ENCODE measurements at places on chromosomes 5 and 9.

DNA sequence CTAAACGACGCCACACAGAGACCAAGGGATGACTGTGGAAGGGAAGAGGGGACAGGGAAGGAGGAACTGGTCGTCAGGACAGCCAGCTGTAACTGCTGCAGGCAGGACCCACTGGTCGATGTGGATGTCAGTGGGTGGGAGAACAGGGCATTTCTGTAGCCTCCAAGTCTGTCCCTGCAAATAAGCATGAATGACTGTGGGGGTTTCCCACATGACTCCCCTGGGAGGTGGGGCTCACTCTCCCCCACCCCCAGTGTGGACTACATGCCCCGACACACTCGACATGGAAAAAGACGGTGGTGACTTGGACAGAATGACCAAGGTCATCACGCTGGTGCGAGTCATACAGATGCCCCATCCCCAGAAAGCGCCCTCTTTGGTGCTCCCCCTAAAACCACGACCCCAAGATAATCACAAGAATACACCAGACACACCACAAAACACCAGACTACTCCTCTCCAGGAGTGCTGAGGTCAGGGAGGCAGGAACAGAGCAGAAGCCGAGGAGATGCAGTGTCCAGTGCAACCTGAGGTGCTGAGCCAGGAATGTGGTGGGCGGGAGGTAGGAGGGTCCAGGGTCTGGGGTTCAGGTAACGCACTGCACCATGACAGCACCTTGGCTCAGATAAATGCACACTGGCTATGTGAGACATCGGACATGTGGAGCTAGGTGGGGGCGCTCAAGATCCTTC, 64.9 kb downstream of the SECISBP2 start:
- no peak for DNase-seq

- no peak for DNase-seq
Observed at GRCh38 chr9:19154135-19154612, 26.9 kb upstream of the PLIN2 start.

- DNase-seq = no peak
Observed at GRCh38 chr5:127909821-127910220, 173.7 kb upstream of the SLC12A2 start.

DNA sequence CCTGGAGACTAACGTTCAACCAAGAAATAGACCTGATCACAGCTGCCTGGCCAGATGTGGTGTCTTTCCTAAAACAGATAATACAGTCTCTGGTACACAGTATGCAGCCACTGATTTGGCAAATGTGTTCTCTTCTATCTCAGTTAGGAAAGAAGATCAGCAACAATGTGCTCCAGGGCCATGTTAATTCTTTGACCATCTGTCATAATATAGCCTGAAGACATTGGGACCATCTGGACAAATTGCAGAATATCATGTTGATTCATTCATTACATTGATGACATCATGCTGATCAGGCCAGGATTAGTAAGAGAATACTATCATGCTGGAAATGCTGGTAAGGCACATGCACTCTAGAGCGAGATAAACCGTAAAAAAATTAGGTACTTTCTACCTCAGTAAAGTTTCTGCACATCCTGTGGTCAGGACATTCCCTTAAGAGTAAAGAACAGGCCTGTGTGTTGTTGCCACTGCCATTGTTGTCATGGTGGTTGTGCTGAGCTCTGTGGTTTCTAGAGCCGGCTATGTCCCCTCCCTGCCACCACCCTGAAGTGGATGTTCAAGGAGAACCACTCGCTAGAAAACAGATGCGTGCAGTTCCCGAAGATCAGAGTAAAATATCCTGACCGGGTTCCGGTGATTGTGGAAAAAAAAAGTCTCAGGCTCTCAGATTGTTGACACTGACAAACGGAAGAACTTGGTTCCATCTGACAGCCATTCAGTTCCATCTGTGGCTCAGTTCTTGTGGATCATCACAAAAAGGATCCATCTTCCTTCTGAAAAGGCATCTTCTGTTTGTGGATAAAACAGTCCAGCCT, 6.4 kb upstream of the JMY start:
- DNase-seq = no peak

GRCh38 chr5:73918791-73919221, 292.8 kb downstream of the ARHGEF28 start:
- no peak for DNase-seq

GRCh38 chr5:113090336-113091106, 113.9 kb downstream of the DCP2 start:
- DNase-seq = no peak

DNA sequence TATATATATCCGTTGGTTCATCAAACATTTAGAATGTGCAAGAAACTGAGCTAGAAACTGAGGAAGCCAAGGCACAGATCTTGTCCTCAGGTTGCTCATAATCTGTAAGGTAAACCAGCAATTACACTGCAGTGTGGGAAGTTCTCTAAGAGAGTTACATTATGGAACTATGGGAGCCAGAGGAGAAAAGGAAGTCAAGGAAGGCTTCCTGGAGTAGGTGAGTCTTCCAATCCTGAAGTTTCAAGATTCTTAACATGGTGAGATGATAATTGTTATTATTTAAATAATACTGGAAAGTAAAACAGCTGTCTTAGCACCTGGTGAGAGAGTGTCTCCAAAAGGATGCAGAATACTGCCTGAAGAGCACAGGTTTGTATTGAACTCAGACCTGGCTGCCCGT, 44.2 kb downstream of the PDE6A start:
- DNase-seq = no peak

DNA sequence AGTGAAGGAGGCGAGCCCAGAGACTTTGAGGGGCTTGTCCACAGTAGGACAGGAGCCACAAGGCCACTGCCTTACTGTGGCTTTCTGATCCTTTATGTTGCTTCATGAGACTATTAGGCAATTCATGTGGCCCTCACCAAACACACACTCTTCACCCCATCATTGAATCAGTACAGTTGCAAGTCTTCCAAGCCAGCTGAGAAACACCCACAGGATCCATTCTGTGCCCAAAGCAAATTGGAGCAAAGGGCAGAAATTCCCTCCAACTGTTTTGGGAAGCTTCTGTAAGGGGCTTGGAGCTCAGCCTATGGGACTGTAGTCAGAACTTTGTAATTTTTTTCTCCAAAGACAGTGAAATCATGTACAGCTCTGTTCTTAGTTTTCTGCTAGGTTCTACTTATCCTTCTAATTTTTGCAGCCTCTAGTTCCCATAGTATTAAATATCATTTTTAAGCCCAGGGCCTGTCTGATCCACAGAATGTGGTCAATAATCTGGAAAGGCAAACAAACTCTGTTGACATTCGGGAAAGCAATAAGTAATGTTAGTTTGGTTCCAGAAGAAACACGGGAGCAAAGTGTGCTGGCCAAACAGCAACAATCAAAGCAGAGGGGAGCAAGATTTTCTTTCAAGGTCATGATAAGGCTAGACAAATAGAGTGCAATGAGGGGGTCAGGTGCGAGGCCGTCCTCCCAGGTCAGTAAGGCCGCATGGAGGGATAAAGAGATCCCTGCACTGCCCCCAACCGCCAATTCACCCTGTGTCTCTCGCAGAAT, 47.0 kb downstream of the UBE2QL1 start:
- DNase-seq = no peak

DNA sequence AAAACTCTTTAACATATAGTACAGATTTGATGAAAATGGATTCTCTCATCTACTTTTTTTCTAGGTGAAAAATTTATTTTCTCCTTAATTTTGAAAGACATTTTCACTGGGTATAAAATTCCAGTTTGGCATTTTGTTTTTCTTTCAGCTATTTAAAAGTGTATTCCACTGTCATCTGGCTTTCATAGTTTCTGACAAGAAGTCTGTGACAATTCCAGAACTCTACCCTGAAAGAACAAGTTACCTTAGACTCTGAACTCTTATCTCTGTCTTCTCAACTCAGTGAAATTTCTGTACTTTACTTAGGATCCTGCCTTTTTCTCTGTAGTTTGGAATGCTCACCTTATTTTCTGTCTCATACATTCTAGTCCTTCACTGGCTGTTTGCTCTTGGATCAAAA, 161.7 kb downstream of the RANBP17 start:
- no peak for DNase-seq

DNA sequence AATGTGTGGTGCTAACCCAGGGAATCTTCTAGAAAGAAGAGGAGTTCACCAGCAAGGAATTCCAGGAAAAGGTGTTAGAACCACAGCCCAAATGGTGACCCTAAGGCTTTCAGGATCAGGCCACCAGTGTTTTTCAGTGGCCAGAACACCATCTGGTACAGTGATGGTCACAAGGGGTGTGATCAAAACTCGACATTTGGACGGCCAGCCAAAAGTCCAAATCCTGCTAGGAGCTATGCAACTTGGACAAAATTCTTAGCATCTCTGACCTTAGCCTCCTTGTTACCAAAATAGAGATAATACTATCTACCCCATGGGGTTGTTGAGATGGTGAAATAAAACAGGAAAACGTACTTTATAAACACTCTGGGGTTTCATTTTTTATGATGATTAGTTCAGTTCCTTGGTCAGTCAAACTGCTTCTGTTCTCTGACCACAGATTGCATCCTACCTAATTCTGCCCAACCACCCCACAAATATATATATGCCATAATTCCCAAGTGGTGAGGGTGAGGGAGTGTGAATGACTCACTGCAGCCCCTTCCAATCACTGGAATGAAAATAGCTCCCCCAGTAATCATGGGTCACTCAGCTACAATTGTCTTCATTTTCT, 210.3 kb downstream of the CDK5RAP2 start:
- no peak for DNase-seq

DNA sequence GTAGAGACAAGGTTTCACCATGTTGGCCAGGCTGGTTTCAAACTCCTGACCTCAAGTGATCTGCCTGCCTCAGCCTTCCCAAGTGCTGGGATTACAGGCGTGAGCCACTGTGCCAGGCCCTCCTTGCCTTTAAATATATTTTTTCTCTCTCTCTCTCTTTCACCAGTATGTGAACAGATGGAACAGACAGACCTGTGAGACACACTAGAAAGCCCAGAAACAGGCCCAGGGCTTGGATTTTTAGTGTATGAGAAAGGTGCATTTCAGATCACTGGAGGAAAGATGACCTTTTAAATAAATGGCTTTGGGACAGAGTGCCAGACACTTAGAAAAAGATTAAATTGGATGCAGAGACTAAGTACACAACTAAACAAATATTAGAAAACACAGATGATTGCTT, 3.1 kb downstream of the RASGEF1C start:
- DNase-seq = no peak

- DNase-seq = no peak
Observed at GRCh38 chr9:7165331-7165975, 407.7 kb downstream of the KDM4C start.

DNA sequence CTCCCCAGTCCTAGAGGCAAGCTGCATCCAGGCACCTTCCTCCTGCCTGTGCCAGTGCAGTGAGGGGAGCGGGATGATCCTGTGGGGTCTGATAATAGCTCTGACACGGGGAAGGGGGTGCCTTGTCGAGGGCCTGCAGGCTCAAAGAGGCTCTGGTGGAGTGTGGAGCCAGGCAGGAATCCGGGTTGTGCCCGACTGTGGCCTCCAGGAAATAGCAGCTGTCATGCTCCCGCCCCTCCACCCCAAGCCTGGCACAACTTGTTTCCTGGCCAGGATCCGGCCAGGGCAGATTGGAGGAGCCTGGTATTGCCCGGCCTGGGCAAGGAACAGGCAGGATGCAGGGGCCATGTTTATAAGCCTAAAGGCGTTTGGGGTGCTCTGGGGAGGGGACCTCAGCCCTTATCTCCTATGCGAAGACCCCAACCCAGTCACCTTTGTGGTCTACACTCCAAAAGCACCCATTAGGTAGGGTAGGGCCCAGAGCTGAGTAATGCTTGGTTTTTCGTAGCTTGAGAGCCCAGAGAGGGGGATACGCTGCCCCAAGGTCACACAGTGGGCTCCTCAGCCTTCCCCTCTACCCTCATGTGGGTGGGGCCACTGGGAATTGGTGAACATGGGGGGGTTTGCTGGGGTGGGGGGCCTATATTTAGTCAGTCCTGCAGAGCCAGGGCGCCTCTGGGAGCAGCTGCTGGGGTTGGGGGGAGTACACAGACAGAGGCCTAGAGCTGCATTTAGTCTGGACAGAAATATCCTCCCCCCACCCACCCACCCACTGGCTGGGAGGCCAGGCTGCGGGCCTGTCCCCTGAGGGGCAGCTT, 12.2 kb downstream of the CXXC5 start:
- no peak for DNase-seq

DNA sequence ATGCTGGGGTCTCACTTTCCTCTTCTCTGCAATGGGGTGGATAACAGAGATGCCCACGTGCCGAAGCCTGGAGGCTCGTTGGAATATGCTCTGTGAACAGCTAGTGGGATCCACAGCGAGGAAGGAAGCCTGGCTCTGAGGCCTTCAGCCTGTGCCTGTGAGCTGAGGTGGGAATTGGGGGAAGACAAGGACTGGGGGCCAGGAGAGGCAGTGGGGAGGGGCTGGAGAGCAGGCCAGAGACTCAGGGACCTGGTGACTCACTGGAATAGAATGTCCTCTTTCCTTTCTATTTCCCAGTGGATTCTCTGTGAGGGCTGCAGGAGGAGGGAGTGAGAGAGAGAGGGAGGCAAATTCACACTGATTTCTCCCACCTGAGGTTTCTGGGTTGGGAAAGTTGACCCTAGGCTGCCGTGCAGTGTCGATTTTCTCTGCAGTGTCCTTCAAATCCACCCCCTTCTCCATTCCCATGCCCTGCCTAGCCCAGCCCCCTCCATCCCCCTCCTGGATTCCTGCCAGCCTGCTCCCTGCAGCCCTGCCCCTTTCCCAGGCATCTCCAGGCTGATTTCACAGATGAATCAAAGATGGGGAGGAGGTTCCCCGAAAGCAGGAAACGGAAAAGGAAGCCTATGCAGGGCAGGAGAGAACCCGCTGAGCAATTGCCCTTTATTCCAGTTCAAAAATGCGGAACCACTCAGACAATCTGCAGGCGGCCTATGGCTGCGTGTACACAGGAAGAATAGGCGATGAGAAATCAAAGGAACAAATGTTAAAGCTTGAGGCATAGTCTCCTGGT, 1.4 kb upstream of the SPAAR start:
- no peak for DNase-seq

GRCh38 chr5:134506054-134507039, 19.1 kb upstream of the JADE2 start:
- no peak for DNase-seq

- DNase-seq = no peak
Observed at GRCh38 chr5:87048156-87048555, 219.5 kb upstream of the RASA1 start.

GRCh38 chr5:123810253-123810652, 298.3 kb downstream of the CSNK1G3 start:
- DNase-seq = no peak

DNA sequence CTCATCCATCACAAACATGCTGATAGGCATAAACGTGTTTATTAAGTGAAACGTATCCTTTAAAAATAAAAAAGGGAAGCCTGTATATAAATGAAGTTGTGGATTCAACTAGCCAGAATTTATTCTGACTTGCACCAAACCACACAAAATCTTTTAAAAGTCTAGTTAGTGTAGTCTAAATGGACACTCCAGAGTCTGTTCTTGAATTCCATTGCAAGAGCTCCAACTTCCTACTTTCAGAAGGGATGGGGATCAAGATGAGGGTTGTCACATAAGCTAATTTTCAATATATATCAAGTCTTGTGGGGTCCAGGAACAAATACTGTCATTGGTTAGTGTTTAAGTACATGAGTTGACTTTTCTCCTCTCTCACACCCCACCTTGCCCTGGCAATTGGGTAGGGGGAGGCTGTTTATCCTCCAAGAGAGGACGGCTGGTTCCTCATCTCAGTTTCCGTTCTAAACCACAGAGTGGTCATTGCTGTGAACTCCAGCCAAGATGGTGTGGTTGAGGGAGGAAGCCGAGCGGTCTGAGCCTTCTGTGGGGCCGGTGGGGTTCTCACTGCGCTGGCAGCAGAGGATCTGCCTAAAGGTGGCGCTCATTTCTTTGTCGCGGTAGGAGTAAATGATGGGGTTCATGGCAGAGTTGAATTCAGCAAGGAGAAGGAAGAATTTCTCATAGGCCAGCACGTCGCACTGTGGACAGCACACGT, 163.2 kb downstream of the LPAR1 start:
- no peak for DNase-seq
